ENCODE measurements at places on chromosomes 4 and X.

- DNase-seq = no peak
These were observed 159.2 kb downstream of the FAM13A start for GRCh38 chr4:88897752-88898151.

- no peak for DNase-seq
These were observed 7.1 kb downstream of the PRAF2 start for GRCh38 chrX:49066690-49067089.

DNA sequence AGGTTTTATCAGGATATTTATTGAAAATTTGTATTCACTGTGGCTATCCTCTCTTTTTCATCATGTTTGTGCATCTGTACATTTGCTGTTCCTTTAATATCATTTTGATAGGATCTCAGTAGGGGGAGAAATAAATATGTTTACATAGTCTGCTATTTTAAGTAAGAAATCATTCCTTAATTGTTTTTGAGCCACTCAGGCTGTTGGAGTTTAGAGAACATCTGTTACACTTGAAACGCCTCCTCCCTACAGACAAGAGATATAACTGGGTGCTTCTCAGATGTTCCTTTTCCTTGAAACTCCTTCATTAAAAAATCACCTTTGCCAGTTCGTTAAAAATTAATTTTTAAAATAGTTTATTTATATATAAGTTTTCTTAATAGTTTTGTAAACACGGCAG is 59.4 kb downstream of the QRFPR start:
- DNase-seq = no peak

DNA sequence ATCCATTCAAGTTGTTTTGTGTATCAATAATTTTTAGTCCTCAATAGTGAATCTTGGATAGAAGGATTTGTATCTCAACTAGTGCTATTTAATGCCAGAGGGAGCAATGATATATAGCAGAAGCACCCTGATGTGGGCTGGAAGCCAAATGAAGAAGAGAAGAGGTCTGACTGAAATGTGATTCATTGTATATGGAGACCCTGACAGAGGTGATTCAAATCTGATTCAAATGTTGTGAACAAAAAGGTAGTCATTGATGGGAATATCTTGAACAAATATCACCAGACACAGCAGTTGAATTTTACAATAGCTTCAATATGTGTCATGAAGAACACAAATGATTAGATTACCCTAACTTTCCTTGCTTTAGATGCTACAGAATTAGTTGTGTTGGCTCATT is 27.5 kb upstream of the SULT1B1 start:
- DNase-seq = peak; percentile 23

DNA sequence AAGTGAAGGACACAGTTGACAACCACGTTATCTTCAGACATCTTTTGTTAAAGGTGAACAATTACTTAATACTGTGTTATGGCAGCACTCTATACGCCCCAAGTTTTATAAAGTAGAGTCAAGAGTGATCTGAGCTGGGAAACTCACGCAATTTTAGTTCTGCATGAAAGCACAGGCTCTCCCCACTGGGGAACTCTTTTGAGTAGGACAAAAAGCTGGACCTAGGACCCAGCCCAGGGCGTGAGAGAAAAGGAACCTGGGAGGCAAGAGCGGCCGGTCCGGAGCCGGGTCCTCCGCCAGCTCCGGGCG is 152.6 kb upstream of the SLC4A4 start:
- no peak for DNase-seq

DNA sequence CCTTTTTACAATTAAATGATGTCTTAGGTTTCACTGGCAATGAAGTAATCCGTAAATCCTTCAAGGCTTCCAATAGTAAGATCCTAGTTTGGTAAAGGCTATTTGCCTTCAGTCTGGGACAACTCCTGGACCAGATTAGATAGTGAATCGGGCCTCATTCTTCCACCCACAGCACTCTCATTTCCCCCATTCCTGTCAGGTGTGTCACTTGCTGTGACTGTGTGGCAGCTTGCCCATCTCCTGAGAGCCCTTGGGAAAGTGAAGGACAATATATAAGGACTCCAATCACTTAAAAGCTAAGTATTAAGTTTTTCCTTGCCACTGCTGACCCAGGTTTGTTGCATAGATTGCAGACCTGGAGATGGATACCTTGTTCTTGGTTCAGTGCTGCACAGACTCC is 3.3 kb upstream of the GASK1B start:
- DNase-seq = no peak

GRCh38 chrX:138928737-138929459 is 217.4 kb upstream of the FGF13 start:
- DNase-seq = no peak

GRCh38 chr4:112731715-112732114 is 94.8 kb downstream of the LARP7 start:
- no peak for DNase-seq

GRCh38 chr4:110753466-110753865 is 130.6 kb upstream of the PITX2 start:
- DNase-seq = peak; percentile 12

GRCh38 chrX:124257924-124258702 is 74.3 kb upstream of the TEX13D start:
- no peak for DNase-seq

DNA sequence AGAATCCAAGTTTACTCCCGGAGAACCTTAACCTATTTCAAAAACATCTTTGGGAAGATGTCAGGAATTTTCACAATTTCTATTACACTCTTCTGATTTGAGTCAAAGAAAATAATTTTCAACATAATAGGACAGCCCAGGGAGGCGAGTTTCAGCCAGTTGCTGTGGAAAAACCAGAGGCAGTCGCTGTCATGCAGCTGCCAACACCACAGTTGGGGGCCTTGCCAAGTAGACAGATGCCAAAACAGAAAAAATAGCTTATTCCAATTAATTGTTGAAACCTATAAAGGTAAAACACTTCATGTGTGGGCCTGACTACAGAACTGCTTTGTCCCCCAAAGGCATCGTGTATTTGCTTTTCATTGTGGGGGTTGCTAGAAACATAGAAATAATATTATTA is 225.8 kb downstream of the DMD start:
- DNase-seq = no peak

DNA sequence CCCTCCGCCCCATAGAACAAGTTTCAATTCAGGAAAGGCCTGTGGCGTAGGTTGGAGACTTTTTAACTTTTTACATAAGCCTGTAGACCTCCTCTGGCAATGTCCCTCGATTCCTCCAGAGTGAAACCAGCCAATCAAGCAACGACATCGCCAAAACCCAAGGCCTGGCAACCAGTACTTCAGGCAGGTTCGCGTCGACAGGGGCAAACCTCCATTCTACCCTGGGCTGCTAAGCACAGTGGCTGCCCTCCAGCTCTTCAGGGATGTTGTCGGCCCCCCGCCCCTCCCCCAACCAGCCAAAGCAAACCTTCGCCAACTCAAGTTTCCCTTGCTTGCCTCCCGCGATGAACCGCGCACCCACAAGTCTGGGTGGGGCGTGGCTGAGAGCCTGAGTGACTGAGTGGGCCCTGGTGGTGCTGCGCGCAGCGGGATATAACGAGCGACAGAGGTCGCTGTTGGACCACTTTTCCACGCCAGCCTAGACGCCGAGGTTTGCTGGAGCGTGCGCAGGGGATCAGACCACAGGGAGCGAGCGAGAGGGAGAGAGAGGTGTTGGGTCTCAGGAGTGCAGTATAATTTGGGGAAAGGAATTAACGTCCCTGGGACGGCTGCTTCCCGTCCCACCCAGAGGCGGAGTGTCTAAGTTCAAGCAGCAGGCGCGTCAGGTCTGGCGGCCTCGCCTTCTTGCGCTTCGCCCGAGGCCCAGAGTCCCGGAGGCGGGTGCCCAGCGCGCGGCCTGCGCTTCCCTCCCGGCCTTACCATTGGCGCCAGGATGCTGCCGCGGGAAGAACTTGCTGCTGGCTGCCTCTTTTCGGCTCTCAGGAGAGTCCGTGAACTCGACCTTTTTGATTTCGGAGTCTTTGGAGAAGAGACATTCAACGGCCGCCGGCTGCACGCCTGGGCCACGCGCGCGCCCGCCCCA is 9.0 kb upstream of the PITX2 start:
- peak; percentile 98 for DNase-seq

GRCh38 chrX:104309169-104309568 is 54.4 kb upstream of the ESX1 start:
- DNase-seq = no peak

GRCh38 chr4:10054571-10055041 is 33.3 kb upstream of the SLC2A9 start:
- DNase-seq = no peak

GRCh38 chr4:1842993-1843448 is 12.9 kb downstream of the LETM1 start:
- DNase-seq = peak; percentile 93

- peak; percentile 73 for DNase-seq
These were observed 150.5 kb upstream of the RXFP1 start for GRCh38 chr4:158371158-158371557.

All from iris pigment epithelial cell (primary cell).